ENCODE measurements at places on chromosomes 11 and 22.
A peak's percentile ranks its signal among the peaks of the same experiment; 100 is the strongest.

GRCh38 chr22:30043161-30043560 is 37.1 kb upstream of the HORMAD2 start:
- DNase-seq = peak; percentile 29

DNA sequence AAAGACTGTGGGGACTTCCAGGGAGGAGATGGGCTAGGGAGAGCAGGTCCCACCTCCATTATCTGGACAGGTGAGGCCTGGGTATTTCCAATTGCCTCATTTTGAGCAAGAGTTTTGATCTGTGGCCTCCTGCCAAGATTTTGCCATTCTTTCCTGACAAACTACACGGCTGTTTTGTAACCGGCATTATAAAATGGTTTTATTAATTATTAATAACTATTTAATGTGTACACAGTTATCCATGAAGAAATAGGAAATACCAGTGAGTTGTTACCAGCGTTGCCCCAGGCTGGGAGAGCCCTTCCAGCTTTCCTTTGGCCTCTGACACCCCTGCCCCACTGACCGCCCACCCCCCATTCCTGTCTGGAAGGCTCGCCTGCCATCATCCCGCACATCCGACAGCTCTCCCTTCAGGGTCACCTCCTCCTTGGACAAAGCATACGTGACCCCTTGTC is 14.9 kb upstream of the SEC14L3 start:
- DNase-seq = peak; percentile 63

- DNase-seq = no peak
Measured at GRCh38 chr11:135033540-135033939, 621.5 kb upstream of the B3GAT1 start.

GRCh38 chr11:62186195-62186594 is 3.8 kb upstream of the SCGB1D1 start:
- no peak for DNase-seq

DNA sequence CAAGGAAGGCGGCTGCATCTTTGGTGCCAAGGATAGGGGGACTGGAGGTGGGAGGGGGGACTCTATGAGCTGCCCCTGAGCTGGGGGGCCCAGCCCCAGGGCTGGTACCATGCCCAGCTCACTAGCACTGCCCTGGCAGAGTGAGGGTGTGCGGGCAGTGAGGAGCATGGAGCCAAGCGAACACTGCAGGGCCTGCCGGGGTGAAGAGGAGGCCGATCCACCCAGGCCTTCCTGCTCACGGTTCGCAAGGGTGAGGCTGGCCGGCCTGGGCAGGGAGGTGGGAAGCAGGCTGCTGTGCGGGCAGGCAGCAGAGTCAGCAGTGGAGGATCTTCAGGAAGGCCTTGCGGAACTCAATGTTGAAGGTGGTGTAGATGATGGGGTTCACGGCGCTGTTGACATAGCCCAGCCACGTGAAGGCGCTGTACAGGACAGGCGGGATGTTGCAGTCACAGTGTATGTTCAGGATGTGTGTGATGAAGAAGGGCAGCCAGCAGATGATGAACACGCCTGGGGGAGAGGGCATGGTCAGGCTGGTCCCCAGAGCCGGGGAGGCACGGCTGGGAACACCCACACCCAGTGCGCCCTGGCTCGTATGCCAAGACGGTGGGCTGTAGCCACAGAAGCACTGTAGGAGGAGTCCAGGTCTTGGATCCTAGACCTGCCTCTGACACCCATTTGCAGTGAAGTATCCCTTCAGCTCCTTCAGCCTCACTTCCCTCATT is 23.0 kb downstream of the ANKK1 start:
- no peak for DNase-seq

GRCh38 chr11:118443590-118444218 is 7.4 kb downstream of the KMT2A start:
- DNase-seq = no peak

GRCh38 chr11:27916541-27917100 is 191.3 kb downstream of the KIF18A start:
- peak; percentile 21 for DNase-seq

DNA sequence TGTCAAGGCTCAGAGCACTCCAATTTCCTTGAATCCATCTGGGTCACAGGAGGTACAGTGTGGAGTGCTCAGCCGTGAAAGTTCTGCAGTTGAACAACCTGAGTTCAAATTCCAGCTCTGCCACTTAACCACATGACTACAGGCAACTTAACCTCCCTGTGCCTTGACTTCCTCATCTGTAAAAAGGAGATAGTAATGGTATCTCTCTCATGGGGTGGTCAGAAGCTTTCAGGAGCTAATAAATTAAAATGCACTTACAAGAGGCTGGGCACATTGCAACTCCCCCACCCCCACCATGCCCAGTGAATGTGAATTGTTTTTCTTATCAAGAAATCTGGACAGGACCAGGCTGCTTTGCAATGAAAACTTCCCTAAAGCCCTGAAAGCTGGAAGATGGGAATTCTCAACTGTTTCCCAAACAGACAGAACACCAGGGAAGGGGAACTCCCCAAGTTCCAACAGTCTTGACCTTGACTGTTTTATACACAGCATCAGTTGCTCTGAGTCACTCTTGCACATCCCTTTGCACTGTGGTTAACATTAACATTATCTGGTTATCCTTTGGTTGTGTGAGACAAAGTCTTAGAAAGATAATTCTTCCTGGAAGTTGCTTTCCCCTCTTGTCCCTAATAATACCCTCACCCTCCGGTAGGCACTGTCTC is 137.0 kb downstream of the SLC1A2 start:
- DNase-seq = peak; percentile 86

DNA sequence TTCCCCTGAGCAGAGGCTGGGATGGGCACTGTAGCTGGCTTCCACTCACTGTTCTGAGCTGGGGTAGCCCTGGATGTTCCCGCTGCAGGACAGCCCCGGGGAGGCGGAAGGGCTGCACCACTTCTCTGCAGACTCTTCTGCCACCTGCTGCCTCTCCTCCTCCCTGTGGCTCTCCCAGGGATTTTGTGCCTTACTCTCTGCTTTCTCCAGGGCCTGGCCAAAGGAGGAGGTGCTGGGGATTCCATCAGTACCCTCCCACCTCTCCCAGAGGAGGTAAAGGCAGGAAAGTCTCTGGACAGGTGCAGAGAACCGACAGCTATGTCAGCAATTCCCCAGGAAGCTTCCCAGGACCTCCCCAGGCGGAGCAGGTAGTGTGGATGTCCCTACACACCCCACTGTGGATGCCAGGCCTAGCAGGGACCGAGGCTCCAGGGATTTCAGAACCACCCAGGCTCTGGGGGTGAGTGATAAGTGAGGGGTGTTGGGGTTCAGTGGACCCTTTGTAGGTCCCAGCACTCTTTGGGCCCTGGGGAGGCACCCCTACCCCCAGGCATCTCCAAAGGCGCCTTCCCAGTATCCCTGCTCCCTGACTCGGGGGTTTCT is 11.3 kb downstream of the DUSP8 start:
- no peak for DNase-seq

GRCh38 chr11:28393348-28393747 is 285.2 kb downstream of the METTL15 start:
- no peak for DNase-seq

DNA sequence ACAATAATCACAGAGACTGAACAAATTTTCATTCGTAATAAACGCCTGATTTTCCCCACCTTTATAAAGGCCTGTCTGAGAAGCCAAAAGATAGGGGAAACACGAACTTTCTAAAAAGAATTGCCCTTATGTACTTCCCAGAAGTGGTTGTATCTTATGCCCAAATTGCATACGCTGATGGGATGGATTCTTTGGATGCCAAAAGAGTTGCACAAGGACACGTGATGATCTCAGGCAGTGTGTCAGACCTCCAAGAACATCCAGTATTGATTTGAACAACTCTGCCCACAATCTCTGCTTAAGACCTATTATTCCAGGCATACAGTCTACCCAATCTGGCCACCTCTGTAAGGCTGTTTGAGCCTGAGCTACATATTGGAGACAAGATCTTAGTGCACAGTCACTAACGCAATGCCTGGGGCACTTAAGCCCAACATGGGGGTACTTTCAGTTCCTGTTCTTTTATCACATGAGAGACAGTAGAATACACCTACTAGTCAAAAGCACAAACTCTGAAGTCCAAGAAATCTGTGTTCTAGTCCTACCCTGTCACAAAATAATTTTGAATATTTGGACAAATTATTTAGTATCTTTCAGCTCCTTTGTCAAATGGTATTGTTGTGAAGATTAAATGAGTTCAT is 38.9 kb downstream of the OR10A6 start:
- DNase-seq = peak; percentile 33

DNA sequence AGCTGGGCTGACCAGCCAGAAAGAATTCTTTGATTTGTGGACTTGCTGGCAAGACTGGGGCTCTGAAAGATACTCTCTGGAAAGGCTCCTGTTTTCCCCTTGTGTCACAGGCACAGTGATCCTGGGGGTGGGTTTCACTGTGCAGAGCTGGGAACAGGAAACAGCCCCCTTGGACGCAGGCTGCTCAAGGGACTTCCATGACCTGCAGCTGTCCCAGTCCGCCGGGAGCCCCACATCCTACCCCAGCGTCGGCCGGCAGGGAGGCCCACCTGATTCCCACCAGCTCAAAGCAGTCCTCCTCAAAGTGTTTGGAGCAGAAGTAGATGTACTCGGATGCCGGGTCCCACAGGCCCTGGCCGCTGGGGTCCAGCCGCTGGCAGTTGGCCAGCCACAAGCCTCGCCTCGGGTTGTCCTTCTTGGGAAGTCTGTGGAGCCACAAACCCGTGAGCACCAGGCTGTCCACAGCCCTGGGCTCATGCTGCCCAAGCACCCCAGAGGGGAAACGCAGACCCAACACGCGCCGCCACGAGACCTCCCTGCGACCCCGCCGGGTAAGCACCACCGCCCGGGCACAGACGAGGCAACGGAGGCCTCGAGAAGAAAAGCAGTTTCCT is 824 bp downstream of the THAP7 start:
- DNase-seq = no peak

DNA sequence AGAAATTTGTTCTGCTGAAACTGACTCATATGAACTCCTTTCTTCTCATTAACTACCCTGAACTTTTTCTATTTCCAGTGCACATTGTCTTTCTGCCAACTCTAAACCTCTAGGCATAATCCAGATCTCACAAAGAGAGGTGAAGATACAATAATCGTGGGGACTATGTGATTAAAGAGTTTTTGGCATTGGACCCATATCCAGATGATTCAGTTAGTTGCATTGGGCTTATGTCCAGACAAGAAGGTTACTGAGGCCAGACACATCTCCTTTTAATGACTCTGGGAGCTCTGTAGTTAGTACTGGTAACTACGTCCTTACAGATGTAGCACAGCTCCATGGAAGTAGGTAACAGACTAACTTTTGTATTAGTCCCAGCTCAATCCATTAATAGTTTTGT is 273.0 kb downstream of the CASP12 start:
- DNase-seq = peak; percentile 19

DNA sequence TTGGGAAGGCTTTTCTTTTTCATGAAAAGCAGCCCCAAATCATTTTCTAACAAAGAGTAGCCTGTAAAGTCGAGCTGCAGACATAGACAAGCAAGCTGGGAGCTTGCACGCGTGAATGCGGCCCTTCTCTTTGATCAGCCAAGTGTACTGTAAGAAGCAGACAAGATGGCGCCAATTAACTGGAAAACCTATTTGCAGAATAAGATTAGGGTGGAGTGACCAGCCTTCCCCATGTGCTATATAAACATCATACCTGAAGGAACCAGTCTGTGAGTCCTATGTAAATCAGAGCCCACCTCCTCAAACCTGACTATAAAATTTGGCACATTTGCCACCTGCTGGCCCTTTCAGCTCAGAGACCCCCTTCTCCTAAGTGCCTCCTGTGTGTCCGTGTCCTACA is 982.7 kb downstream of the OPCML start:
- no peak for DNase-seq

DNA sequence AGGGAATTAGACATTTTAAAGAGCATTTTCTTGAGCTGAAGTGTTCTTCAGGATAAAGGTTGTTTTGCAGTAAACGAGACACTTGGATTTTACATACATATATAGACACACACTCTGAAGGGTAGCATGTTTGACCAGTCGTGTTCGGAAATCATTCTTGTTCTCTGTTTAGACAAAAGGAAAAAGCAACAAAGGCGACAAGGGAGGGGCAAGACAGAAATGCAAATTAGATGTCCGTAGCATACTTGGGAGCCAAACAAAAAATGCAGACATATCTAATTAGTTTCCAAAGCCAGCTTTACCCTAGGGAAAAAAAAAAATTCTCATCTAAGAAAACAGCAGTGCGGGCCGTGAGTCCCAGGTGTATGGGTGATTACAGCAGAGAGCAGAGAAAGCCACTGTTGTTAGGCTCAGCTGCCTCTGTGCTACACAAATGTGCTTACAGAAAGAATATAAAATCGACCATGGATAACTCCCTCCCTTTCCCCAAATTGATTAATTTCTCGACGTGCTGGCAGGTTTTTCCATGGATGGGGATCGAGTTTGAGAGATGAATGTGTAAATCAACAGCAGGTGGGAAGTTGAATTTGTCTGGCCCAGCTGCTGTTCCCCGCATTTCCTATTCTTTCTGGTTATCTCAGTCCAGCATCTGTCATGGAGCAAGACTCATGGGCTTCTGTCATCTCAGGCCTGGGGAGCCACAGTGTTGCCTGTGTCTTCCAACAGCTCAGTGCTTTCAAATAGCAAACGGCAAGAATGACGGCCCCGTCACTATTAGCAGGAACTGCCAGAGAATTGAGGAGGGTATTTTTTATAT is 176.5 kb upstream of the TTC12 start:
- DNase-seq = no peak

DNA sequence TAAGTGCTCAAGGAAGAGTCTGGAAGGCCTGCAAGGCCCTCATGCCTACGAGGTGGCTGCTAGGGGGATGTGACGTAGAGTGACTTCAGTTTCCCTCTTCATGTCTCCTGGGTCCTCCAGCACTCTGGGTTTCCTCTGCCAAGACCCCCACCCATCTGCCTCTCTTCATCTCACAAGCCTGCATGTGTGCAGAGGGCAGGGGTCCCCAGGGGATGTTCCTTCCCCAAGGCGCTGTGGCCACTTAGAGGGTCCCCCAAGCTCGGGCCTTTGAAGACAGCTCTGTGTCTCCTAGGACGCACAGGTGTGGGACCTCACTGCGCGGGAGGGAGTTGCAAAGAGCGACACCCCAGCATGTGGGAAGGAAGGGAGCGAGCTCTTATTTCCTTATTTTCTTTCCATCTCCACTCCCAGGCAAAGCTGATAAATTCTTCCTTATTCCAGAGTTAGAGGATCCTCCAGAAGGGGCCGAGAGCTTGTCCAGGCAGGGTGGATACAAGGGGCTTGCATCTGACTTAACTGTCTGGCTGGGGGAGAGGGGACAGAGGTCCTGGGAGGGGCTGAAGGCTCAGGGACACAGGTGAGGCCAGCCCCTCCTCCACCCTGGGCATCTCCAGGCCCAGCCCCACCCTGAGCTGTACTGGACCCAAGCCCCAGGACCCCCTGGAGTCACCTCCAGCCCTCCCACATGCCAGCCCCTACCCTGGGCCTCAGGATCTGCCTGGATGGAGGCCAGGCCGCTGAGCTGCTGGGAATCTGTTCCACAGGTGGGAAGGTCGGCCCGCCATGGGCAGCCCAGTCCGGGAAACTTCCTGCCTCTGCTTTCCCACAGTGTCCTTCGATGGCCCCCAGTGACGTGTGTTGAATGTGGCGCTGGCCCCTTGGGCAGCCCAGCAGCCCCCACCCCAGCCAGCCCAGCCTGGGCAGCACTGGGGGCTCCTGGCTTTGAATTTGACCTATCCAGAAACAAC is 59.7 kb upstream of the KCNQ1OT1 start:
- peak; percentile 76 for DNase-seq

All from renal cortical epithelial cell (primary cell).